Activated CD4-positive, alpha-beta T cell treated with anti-CD3 and anti-CD28 coated beads, Interleukin-2, amount 10 ng/mL, durations not matched to agents 7 days and 5 days (primary cell): ENCODE measurements at places on chromosomes 12 and 14. TPM values are rescaled to one million over a fixed set of nuclear protein-coding genes. Genes with fewer than 3 reads are reported as not detected.

GRCh38 chr12:46627686-46628085, 198.1 kb downstream of the SLC38A4 start:
- peaks cover 2% of the 10 kb centered on the region for H3K36me3 ChIP-seq
- H3K4me1 ChIP-seq = no peaks in the 10 kb centered on the region
- no peak overlapping the region for H3K4me3 ChIP-seq
- no peak overlapping the region for H3K27ac ChIP-seq
- DNase-seq = no peak
- no peaks in the 10 kb centered on the region for H3K27me3 ChIP-seq

TAS2R19 gene
- 3.0 TPM for total RNA-seq

GRCh38 chr14:89367779-89368120, 49.3 kb downstream of the FOXN3 start:
- no peaks in the 10 kb centered on the region for H3K27me3 ChIP-seq
- peaks cover 55% of the 10 kb centered on the region for H3K4me1 ChIP-seq
- H3K27ac ChIP-seq = no peak overlapping the region
- no peak overlapping the region for H3K4me3 ChIP-seq
- DNase-seq = no peak
- peaks cover 19% of the 10 kb centered on the region for H3K36me3 ChIP-seq

SLC22A17 gene
- total RNA-seq = 3.0 TPM

GRCh38 chr14:20631880-20632389, 9.6 kb downstream of the OR6S1 start:
- H3K36me3 ChIP-seq = no peaks in the 10 kb centered on the region
- H3K4me3 ChIP-seq = peak overlapping the region; percentile 73
- H3K4me1 ChIP-seq = peaks cover 45% of the 10 kb centered on the region
- no peak for DNase-seq

DNA sequence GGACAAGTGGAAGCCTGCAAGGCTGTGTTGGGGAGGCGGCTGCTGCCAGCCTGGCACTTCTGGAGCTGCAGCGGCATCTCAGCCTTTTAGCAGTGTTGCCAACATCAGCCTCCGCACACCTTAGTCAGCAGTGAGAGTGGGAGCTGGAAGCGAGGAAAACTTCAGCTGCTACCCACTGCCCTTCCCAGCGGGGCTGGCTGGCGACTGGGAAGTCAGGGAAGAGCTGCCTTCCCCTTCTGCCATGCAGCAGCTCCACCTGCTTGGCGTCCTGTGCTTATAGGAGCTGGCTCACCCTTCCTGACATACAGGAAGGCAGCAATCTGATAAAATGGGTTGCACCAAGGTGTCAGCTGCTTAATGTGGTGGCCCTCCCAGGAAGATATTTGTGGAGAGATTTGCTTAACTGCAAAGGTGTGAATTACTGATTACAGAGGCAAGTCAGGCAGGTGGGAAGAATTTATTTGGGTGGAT, 15.4 kb upstream of the PLEKHG3 start:
- peaks cover 37% of the 10 kb centered on the region for H3K4me1 ChIP-seq
- peaks cover 16% of the 10 kb centered on the region for H3K27me3 ChIP-seq
- H3K4me3 ChIP-seq = no peak overlapping the region
- H3K27ac ChIP-seq = no peak overlapping the region
- no peaks in the 10 kb centered on the region for H3K36me3 ChIP-seq

DNA sequence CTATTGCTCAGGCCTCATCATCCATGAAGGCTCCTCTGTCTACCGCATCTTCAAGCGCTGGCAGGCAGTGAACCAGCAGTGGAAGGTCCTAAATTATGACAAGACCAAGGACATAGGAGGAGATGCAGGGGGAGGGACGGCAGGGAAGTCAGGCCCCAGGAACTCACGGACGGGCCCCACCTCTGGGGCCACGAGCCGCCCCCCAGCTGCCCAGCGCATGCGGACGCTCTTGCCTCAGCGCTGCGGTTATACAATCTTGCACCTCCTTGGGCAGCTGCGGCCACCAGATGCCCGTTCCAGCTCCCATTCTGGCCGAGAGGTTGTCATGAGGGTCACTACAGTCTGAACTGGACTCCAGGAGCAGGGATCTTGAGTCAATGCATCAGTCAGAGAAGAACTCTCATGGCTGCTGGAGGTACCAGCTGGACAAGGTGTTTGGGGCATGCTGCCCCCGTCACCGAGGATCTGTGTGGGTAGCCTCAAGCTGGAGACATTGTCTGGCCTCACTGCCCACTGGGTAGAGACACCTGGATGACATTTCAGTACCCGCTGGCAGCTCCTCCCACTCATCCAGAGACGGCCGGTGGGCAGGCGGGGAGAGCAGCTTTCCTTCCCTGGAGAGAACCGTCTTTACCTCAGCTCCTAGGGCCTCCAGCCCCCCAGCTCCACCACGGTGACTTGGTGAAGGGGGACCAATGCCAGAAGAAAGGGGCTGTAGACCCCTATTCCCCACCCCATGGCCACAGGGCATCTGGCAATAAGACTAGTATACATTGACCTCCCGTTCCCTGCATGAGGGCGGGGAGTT, 3.9 kb downstream of the MARCHF9 start:
- peaks cover 2% of the 10 kb centered on the region for H3K27me3 ChIP-seq
- no peak overlapping the region for H3K27ac ChIP-seq
- H3K36me3 ChIP-seq = peaks cover 20% of the 10 kb centered on the region
- no peak for DNase-seq

IFNG-AS1 gene
- total RNA-seq = not detected

CMKLR1 gene
- total RNA-seq = not detected

RIMBP2 gene
- total RNA-seq = not detected

GRCh38 chr12:1995205-1995896, 8.9 kb downstream of the DCP1B start:
- no peak overlapping the region for H3K4me3 ChIP-seq
- peaks cover 37% of the 10 kb centered on the region for H3K4me1 ChIP-seq
- DNase-seq = no peak
- H3K27me3 ChIP-seq = no peaks in the 10 kb centered on the region
- H3K36me3 ChIP-seq = peaks cover 38% of the 10 kb centered on the region
- no peak overlapping the region for H3K27ac ChIP-seq

DNA sequence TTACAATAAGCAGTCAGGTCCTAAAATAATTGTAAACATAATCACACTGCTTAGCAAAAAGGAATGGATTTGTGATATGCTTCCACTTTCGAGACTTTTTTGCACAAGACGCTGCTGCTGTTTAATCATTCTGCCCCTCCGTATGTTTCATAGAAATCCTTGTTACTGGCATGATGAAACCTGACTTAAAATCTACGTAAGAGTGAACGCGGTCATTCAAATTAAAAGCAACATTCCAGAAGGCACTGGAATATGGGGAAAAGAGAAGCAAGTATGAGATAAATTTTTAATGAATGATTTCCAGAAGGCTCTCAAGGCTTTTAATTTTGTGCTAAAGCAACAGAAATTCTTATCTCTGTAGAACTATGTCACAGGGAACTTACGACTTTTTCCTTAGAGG, 1.1 kb downstream of the CNIH1 start:
- H3K4me1 ChIP-seq = peaks cover 51% of the 10 kb centered on the region
- no peak for DNase-seq
- peak overlapping the region; percentile 88 for H3K27ac ChIP-seq
- H3K36me3 ChIP-seq = peaks cover 16% of the 10 kb centered on the region
- peak overlapping the region; percentile 79 for H3K4me3 ChIP-seq

DNA sequence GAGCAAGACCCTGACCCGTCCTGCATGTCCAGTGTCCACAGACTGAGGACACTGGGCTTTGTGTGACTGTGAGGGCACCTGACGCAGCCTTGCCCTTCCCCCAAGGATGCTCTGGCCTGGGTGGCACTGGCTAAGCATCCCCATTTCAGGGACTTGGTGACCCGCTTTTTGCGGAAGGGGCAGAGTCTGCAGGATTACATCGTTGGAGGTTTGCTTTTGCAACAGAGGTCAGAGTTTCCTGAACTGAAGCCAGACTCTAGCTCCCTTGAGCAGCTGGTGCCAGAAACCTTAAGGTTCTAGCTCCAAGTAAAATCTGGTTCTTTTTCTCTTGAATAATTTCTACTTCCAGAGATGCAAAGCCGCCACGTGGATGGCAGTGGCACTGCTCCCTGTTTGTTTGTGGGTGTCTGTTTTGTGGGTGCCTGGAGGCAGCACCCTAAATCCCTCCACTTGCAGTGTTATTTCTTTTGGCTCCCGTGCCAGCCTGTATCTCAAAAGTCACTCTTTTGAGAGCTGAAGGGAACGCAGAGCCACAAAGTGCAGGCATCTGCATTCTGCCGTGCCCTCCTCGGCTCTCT, 184.7 kb downstream of the TSPAN9 start:
- no peak overlapping the region for H3K27ac ChIP-seq
- H3K27me3 ChIP-seq = no peaks in the 10 kb centered on the region
- DNase-seq = no peak
- no peak overlapping the region for H3K4me3 ChIP-seq

PDZRN4 gene
- total RNA-seq = not detected

GRCh38 chr14:51201890-51202289, 38.2 kb upstream of the TMX1 start:
- H3K4me1 ChIP-seq = no peaks in the 10 kb centered on the region
- no peak overlapping the region for H3K27ac ChIP-seq
- DNase-seq = no peak
- H3K4me3 ChIP-seq = no peak overlapping the region
- no peaks in the 10 kb centered on the region for H3K36me3 ChIP-seq

GRCh38 chr14:55638665-55639064, 58.7 kb downstream of the KTN1 start:
- H3K27me3 ChIP-seq = no peaks in the 10 kb centered on the region
- DNase-seq = no peak
- H3K4me1 ChIP-seq = peaks cover 2% of the 10 kb centered on the region
- no peak overlapping the region for H3K27ac ChIP-seq

DNA sequence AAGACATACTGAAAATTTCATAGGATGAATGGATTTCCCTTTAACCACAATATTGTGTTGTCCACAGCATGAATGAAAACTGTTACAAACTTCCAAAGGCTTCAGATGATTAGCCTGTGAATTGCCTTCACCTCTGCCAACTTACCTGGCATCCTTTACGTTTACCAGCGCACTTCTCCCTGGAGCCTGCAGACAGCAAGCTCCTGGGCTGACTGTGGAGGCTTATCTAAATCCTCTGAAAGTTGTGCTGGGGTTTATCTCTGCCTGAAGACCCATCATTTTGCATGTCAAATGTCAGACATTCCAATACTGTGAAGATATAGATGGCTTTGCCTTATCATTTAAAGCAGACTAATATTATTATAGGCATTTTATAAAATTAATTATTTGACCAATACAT, 403.0 kb downstream of the SYT1 start:
- DNase-seq = no peak
- H3K4me3 ChIP-seq = no peak overlapping the region
- no peaks in the 10 kb centered on the region for H3K36me3 ChIP-seq
- H3K4me1 ChIP-seq = no peaks in the 10 kb centered on the region
- no peaks in the 10 kb centered on the region for H3K27me3 ChIP-seq
- no peak overlapping the region for H3K27ac ChIP-seq

GRCh38 chr14:24289649-24290280, 9.8 kb downstream of the DHRS1 start:
- peaks cover 2% of the 10 kb centered on the region for H3K27me3 ChIP-seq
- H3K36me3 ChIP-seq = peaks cover 25% of the 10 kb centered on the region
- peak; percentile 50 for DNase-seq
- peaks cover 27% of the 10 kb centered on the region for H3K4me1 ChIP-seq
- H3K4me3 ChIP-seq = no peak overlapping the region

APEX1 gene
- 131 TPM for total RNA-seq

GRCh38 chr12:57730336-57731067, 8.0 kb downstream of the AGAP2 start:
- peaks cover 3% of the 10 kb centered on the region for H3K4me1 ChIP-seq
- no peak for DNase-seq
- peaks cover 82% of the 10 kb centered on the region for H3K36me3 ChIP-seq
- no peak overlapping the region for H3K4me3 ChIP-seq
- no peaks in the 10 kb centered on the region for H3K27me3 ChIP-seq
- no peak overlapping the region for H3K27ac ChIP-seq

- peaks cover 18% of the 10 kb centered on the region for H3K36me3 ChIP-seq
- no peak overlapping the region for H3K4me3 ChIP-seq
- DNase-seq = no peak
- peaks cover 2% of the 10 kb centered on the region for H3K4me1 ChIP-seq
- H3K27me3 ChIP-seq = no peaks in the 10 kb centered on the region
These were observed 10.3 kb downstream of the MIS18BP1 start for GRCh38 chr14:45242706-45243105.

DNA sequence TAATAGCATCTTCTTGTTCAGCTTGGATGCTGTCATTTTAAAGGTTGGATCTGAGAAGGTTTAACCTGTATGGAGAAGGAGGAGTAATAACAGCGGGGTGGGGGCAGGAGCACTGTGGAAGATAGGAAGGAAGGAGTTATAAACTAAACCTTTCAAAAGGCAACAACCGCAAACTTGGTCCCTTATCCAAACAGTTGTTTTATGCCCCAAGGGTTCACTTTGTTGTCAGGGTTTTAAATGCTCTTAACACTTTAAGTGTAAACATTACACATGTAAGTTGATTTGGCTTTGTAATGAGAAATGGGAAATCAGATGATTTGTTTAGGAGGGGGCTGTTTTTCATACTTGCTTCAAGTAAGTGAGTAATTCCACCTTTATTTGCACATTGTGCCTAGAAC, 3.0 kb downstream of the NPAS3 start:
- DNase-seq = no peak
- peaks cover 6% of the 10 kb centered on the region for H3K4me1 ChIP-seq
- peaks cover 3% of the 10 kb centered on the region for H3K36me3 ChIP-seq
- H3K4me3 ChIP-seq = no peak overlapping the region
- no peak overlapping the region for H3K27ac ChIP-seq
- H3K27me3 ChIP-seq = peaks cover 50% of the 10 kb centered on the region
